ENCODE measurements at places on chromosomes 6 and 20. TPM values are rescaled to one million over a fixed set of nuclear protein-coding genes. Genes with fewer than 3 reads are reported as not detected.

APOM gene
- 3.0 TPM for total RNA-seq

DNA sequence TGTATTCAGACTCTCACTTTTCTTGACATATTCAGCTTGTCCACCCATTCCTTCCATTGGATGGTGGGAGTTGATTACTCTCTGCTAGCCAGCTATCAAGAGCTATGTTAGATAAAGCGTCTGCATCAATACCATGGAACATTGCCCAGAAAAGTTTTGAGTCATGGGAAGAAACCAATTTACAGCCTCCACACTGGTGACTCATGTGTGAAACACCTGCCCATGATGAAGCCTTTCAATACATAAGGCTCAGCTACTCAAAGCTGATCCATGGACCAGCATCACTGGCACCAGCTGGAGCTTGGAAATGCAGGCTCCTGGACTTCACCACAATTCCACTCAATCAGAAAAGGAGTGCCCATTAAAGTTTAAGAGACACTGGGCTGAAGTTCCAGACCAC lies 16.1 kb downstream of the PLA2G7 start:
- no peak for DNase-seq

TDRD6 gene
- 0.17 TPM for total RNA-seq

DNA sequence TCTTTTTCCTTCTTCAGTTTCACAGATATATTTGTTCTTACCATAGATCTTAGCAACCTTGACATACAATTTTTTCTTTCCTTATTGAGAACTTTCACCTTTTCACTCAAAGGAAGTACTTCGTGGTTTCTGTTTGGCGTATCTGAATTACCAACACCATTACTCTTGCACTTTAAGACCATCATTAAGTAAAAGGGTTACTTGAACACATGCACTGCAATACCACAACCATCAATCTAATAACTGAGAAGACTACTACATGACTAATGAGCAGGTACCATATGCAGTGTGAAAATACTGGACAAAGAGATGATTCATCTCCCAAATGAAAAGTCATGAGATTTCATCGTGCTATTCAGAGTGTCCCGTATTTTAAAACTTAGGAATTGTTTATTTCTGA lies 21.7 kb upstream of the SENP6 start:
- no peak for DNase-seq

DNA sequence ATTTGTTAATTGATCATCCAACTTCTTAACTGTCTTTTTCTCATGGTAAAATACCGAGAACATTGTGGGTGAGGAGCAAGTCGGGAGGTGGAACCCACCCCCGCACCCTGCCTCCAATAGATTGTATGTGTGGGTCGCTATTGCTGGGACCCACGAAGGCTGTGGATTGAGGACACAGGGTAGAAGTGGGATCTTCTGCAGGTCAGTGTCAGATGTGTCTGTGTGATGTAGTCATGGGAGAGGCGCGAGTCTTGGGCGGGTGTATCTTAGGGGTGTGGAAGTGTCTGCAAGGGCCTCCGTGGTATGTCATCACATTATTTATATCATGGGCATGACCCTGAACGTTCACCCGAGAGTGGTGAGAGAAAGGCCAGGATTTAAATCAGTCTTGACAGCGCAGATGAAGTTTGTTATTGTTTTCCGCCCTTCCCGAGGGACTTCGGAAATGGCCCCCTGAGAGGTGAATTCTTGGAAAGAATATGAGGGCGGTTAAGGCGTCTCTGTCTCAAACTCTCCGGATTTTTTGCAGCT lies 472 bp upstream of the PAQR8 start:
- peak; percentile 16 for DNase-seq

GRCh38 chr20:50226093-50226974 lies 35.7 kb downstream of the CEBPB start:
- no peak for DNase-seq

DNA sequence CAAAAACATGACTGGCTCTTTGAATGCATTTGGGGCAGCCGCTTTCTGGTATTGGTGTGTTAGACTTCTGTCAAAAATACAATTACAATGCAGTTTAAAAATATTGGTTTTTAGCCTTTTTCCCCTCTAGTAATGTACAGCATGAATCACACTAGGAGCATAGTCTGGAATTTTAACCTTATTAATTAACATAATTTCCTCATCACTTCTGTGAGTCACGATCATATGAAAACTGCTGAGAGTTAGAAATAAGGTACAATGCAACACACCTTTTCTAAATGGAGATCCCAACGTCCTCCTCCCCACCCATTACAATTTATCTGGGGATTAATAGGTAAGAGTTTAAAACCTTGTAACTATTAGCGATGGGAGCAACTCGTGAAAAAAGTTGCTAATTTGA lies 297.1 kb upstream of the RIMS1 start:
- DNase-seq, result no peak

GJA10 gene
- total RNA-seq, result not detected

DNA sequence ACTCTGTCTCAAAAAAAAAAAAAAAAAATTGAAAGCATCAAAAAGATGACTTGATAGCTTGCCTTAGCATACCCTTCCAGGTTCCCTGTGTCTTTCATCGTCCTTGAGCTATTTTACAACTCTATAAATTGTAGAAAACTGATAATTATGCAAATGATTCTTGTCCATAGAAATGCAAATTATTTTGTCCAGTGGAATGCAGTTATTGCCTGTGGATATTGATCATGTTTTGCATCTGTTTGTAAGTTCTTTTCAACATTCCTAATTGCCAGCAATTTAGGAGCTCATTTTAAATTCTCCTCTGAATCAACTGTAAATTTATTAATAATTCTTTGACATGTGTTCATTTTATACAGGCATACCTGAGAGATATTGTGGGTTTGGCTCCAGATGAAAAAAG lies 7.1 kb upstream of the ATP9A start:
- no peak for DNase-seq

MUC22 gene
- not detected for total RNA-seq

CDSN gene
- total RNA-seq, result not detected

GRCh38 chr6:49305010-49305409 lies 158.0 kb downstream of the MMUT start:
- no peak for DNase-seq

COL21A1 gene
- 7.1 TPM for total RNA-seq

DNA sequence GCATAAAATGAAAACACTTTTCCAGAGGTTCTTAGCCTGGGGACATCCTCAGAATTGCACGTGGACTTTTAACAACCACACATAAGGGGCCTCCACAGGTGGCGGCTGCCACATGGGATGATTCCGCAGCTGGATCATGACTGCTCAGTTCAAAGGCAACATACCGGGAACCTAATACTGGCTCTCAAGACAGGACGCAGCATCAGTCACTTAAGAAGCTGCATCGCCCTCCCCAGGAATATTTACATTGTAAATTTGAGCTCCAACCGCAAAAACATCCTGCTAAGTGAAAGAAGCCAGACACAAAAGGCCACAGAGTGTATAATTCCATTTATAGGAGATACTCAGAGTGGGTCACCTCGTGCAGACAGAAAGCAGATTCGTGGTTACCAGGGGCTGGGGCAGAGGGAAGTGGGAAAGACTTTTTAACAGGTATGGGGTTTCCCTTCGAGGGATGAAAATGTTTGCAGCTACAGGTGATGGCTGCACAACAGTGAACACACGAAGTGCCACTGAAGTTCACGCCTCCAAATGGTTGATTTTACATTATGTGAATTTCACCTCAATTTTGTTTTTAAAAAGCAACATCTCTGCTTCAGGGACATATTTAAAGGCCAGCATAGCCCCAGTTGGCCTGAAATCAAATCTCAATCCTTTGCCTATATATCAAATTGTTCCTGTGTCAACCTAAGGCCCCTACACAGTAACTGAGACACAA lies 141.5 kb downstream of the BMP7 start:
- no peak for DNase-seq

GRCh38 chr6:37320646-37321045 lies 33.1 kb upstream of the RNF8 start:
- no peak for DNase-seq

KIF25 gene
- not detected for total RNA-seq

HMGCLL1 gene
- 0.57 TPM for total RNA-seq

- DNase-seq, result no peak
Observed at GRCh38 chr6:66771626-66772025, 1064.6 kb upstream of the EYS start.

All from psoas muscle (tissue), 8 donors.